Stimulated activated CD8-positive, alpha-beta memory T cell treated with anti-CD3 and anti-CD28 coated beads, Interleukin-4, amount 100 ng/mL, for 1 hour (primary cell): ENCODE measurements at places on chromosomes 1 and 21.
A peak's percentile ranks its signal among the peaks of the same experiment; 100 is the strongest.

DNA sequence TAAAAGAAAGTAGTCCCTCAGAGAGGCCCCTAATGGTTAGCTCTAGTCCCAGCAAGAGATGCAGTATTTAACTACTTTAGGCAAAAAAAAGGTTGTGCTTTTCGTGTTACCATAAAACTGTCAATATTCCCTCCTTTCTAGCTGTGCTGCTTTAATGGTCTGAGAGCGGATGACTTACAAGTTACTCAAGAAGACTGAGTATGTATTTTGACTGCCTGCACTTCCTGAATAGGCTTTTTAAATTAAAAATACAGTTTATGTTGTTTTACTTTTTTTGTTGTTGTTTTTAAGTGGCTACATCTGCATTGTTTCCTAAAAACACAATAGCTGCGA, 152.2 kb downstream of the NFIA start:
- no peak for DNase-seq

- DNase-seq = no peak
Observed at GRCh38 chr1:193322211-193322610, 135.8 kb upstream of the B3GALT2 start.

DNA sequence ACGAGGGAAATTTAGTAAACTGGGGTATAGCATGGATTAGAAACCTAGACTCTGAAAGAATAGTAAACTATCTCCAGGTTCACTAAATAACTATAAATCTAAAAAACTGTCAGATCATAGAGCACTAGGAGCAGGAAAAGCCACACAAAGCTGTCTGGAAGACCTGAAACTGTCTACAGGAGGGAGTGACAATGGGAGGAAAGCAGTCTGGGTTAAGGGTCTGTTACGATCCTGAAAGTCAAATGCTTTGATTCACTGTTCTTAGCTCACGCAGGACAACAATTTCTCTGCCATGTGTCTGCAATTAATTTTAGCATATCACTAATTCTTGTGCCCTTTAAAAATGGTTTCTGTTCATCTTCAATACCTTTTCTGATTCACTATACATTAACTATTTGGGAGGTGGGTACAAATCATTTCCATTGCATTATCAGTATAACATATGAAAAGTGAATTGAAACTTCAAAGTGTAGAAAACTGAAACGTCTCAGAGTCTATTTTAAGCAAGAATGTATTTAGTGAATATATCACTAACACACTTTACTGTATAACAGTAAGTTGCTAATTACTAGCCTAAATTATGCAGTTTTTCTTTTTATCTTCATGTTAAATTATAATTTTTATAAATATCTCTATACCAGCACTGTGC, 18.4 kb downstream of the CEP170 start:
- DNase-seq = no peak

GRCh38 chr21:42923553-42924432, 1.6 kb downstream of the ERVH48-1 start:
- DNase-seq = peak; percentile 33

DNA sequence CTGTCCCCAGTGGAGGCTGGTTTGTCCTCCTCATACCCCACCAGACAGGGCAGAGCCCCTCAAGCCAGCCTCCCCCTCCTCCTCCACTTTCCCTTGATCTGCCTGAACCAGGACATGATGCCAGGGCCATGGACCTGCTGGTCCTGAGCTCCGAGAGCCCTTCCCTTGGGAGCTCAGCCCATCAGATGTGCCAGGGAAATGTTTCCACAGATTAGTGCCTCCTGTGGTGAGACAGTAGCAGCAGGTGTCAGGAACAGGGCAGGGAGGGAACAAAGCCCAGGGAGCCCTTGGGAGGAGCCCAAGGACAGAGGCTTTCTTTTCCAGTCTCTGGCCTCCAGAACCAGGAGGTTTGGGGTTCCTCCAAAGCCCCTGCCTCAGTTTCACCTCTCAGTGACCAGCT, 14.6 kb upstream of the SLC41A1 start:
- DNase-seq = no peak

DNA sequence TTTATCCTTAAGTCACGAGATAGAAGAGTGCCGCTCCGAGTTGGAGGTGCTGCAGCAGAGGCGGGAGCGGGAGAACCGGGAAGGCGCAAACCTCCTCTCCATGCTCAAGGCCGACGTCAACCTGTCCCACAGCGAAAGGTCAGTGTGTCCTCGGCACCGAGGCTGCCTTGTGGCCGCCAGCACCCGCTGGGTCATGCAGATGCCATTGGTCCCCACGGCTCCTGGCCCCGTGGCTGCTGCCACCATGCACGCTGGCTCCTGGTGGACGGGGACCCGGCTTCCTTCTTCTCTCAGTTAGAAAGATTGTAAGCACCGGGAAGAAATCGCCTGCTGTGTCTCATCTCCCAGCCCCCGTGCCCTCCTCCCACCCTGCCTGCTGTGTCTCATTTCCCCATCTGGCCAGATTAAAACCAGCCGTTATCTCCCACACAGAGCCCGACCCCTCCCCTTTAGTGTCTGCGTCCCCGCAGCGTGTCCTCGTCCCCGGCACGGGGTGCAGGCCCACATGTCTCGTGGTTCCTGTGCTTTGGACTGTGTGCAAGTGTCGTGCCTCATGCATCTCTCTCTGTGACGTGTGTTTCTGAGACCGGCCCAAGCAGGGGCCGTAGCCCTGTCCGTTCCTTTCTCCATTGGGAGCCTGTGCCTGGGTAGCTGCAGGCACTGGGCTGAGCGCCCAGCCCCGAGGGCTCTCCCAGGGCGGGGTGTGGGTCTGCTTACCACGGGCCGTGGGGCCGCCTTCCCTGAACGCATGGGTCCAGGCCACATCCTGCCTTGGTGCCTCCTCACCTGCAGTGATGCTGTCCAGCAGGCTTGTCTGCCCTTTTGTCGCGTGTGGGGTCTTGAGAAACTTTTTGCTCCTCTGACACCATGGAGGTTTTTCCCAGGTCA, 62.1 kb downstream of the PCNT start:
- DNase-seq = no peak

DNA sequence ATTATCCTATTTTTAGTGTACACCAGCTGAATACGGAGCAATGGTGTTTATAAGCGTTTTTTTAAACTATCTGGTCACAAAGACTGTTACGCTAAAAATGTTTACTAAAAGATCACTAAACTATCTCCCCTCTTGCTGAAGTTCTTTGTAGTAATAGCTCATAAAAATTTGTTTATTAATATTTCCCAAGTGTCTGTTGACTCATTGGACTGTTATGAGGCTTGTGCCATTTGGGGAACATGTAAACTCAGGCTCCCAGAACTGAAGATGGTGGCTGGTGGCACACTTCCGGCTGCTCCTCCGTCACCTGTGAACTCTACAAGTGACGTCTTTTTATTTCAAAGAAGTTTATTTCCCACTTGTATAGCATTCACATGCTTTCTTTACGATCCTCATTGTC, 46.3 kb downstream of the AIDA start:
- no peak for DNase-seq

DNA sequence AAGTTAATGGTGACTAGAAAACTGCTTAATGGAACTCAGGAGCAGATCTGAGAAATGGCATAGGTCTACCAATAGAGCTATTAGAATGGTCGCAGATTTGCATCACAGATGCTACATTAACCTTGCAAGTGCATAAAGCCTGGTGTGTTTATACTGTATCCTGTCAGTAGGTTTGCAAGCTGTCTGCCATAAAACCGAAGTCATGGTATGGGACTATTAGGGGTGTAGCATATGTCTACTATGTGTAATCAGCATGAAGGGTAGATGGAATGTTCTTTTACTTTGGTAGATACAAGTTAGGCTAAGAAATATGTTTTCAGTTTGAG, 574.2 kb upstream of the ADGRL2 start:
- no peak for DNase-seq

- no peak for DNase-seq
Observed at GRCh38 chr1:157992031-157992832, 1.2 kb upstream of the KIRREL1 start.

DNA sequence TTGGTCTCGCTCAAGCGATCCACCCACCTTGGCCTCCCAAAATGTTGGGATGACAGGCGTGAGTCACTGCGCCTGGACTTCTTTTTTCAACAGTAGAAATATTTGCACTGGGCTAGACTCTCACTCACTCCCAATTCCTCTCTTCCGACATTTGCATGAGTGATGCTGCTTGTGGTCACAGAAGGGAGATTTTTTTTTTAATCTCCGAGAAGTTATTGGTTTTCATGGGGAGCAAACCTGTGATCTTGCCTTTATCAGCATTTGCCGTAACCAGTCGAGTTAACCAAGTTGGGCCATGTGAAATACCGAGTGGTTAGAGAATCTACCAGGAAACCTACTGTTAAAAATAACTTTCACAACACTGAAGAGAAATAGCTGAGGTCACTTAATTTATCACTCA, 21.1 kb downstream of the ERG start:
- DNase-seq = no peak

DNA sequence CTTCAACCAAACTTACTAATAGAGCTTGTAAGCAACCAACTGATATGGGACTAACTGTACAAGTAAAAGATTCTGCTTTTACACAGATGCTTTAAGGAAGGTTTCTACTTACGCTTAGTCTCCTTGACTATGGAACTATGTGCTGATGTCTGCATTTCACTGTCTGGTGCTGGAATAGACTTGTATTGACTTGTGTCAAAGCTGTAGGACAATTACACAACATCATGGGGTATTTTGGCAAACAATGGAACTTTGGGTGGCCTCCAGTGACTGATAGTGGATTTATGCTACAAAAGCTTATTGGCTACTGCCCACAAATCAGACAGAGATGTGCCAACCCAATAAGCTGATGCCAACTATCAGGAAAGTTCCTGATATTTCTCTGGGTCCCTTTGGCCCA, 10.6 kb downstream of the CBR1 start:
- no peak for DNase-seq

GRCh38 chr1:57422271-57423134, 1.4 kb downstream of the DAB1 start:
- DNase-seq = no peak

DNA sequence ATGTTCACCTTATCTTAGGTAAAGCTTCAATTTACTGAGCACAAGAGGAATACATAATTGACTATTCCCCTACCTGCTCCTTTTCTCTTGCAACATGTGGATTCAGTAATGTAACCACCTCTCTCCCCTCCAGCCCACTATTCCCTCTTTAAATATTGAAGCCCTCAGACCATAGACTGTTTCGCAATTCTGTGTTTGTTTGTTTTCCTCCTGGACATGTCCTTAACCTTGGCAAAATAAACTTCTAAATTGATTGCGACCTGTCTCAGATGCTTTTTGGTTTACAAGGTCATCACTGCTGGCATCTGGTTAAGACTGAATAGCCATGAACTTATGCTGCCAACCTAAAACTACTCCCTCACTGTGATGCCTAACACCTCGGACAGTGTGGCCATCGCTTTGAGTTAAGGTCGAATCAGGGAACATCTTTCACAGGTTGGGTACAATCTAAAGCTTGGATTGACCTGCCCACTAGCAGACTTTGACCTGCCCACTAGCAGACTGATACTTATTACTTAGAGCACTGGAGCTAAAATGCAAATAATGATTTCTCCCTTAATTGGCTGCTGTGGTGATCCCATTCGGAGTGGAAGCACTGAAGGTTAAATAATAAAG, 10.2 kb upstream of the CDC42BPA start:
- DNase-seq = no peak

DNA sequence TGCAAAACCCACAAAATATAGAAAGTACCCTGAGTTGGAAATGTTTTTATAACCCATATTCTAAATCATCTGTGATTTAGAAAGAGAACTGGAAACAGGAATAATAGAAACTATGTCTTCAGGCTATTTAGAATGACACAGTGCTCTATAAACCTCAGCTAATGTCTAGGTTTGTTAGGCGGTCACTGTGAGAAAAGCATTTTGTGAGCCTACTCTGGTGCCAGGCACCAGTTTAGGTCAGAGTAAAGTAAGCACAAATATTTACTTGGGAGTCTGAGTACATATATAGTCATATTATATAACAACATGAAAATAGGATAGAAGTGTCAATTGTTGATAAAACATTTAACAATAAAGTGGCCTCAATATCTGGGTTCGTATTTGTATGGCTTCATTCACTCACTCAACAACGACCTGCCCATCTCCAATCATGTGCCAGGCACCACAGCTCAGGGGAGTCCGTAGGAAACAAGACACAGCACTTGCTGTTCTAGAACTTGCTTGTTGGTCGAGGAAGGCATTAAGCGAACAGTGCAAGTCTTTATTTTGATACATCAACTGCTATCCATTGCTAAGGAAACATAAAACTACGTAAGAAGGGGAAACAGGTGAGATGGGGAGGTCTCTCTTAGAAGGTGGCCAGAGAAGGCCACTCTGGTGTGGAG, 37.2 kb downstream of the GNB1 start:
- no peak for DNase-seq

DNA sequence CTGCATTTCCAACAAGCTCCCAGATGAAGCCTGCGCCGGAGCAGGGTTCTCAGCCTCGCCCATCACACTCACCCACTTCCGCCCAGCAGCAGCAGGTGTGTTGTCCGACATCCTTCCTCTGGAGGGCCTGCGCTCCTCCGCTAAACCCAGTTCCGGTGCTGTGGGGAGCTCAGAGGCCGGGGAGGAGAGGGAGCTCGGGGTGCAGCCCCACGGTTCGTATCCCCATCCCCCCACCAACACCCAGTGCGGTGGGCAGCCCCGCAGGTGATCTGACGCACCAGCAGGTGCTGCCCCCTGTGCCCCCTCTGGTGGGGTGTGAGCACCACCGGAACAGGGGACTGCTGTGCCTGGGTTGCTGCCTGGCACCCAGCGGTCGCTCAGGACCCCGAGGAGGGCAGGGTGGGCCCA, 3.4 kb upstream of the PEX10 start:
- DNase-seq = no peak

GRCh38 chr1:16352842-16353535, 709 bp upstream of the FBXO42 start:
- no peak for DNase-seq

GRCh38 chr21:45959779-45960390, 21.7 kb upstream of the COL6A1 start:
- no peak for DNase-seq

DNA sequence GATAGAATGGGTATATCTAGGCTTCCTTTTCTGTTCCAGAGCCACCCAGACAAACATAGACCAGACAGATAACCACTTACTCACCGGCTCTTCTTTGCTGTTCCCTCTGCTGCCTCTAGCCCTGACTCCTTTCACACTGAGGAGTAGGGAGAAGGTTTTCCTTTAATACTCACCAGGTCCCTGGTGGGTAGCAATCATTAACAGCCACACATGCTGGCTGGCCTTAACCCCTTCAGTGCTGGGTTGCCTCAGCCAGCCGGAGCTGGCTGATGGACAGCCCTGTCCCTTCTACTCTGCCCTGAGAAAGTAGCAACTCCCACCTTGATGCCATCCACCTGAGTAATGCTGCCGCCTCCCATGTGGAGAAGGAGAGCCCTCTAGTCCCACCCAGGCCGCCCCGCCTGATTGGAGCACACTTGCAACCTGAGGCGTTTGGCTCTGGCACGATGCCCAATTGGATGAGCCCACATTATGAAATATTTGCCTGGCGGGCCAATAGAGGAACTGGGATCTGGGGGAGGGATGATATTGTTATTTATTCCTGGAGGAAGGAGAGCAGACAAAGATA, 71.6 kb downstream of the PLEKHA6 start:
- no peak for DNase-seq
